Stimulated activated CD4-positive, alpha-beta T cell treated with anti-CD3 and anti-CD28 coated beads, TNF-alpha, amount 100 ng/mL, for 24 hours (primary cell): ENCODE measurements at places on chromosomes 7 and 10.

GRCh38 chr7:2936891-2937580 lies 92.9 kb upstream of the GNA12 start:
- no peak for DNase-seq

DNA sequence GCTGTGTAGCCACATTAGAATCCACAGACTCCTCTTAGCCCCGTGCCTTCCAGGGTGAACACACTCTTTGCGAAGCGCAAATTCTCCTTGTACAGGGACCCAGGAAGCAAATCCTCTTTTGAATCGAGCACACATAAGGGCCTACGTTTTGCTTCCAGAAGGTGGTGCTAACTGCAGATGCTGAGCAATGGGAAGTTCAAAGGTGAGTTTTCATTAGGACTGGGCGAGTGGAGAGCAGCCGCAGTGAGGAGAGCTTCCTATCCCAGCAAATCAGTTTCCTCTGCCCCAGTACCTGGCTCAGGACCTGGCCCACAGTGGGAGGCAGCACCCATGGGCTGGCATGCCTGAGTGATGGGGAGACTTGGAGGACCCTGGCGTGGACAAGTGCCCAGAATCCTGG lies 23.5 kb upstream of the GPR26 start:
- no peak for DNase-seq

GRCh38 chr7:1535100-1535458 lies 4.6 kb downstream of the MAFK start:
- no peak for DNase-seq

DNA sequence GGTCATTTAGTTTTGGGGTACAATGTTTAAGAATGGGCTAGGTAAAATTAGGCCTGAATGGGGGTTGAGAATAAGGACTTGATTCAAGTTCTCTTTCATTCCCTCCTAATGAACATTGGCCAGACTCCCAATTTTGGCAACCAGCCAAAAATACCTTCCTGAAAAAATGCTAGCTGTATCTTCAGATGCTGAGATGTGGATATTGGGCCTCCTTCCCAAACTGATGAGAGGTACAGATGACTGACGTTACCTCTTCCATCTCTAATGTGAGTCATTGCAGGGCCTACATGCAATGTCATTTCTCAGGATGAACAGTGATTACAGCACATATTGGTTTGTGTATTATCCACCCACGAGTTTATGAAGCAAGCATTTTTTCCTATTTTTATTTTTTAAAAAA lies 151.6 kb downstream of the SND1 start:
- DNase-seq: no peak

GRCh38 chr10:97298223-97298571 lies 5.8 kb upstream of the ARHGAP19 start:
- DNase-seq: no peak

DNA sequence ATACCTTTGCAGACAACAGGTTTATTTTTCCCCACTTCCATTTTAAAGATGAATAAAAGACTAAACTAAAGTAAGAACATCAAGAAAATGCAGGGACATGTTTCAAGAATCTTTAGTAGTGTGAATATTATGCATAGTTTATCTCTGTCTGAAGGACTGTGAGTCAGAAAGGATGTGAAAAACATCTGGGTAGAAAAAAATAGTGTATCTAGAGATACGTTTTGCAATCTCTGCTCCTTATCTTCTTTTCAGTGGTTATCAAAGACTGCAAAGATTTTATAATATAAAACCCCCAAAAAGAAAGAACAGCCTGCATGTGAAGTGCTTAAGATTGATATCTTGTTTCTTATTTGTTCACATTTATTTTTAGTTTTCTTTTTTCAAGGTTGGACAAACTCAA lies 101.9 kb upstream of the ARHGAP21 start:
- DNase-seq: no peak

GRCh38 chr10:6491841-6492609 lies 88.1 kb downstream of the PRKCQ start:
- no peak for DNase-seq
